ENCODE measurements at places on chromosomes 5 and 9.

DNA sequence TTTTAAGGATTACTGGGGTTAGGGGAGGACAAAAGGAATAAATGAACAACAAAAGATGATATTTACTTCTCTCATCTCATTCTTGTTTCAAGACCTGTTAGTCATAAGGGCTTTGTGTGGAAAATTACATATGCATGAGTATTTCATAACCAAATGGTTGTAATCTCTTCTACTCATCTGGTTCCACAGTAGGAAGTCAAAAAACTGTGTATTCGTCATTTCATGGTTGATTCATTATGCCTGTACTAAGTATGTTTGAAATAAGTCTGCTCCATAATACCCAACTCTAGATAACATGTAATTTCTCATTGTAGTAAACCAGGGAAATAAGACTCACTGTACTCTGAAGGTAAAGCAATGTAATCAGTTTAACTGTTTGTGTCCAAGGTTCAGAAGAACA is 212.9 kb downstream of the ARRDC3 start:
- DNase-seq = no peak

GRCh38 chr5:99441235-99441634 is 512.4 kb upstream of the CHD1 start:
- DNase-seq = no peak

GRCh38 chr9:36961561-36962325 is 72.3 kb downstream of the PAX5 start:
- DNase-seq = no peak

- no peak for DNase-seq
Observed at GRCh38 chr5:103923616-103924168, 361.1 kb upstream of the NUDT12 start.

DNA sequence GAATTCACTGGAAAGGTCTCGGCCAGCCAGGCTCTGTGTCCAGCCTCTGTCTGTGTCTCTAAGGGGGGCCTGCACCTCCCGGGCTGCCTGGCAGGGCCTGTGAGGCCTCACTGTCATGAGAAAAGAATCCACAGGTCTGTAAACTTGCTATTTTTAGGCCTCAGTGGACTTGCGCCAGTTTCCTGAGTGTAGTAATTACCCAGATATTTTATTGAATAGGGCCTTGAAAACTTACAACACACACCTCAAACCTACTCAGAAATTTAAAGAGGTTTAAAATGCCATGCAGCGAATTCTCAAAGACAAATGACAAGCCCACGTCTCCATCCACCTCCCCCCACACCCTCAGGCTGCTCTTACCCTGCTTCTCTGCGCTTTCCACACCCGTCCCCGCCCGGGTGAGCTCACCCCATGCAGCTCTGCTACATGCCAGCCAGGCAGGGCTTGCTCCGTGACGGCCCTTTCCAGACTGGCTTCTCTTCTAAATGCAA is 8.8 kb upstream of the TENT4A start:
- no peak for DNase-seq

DNA sequence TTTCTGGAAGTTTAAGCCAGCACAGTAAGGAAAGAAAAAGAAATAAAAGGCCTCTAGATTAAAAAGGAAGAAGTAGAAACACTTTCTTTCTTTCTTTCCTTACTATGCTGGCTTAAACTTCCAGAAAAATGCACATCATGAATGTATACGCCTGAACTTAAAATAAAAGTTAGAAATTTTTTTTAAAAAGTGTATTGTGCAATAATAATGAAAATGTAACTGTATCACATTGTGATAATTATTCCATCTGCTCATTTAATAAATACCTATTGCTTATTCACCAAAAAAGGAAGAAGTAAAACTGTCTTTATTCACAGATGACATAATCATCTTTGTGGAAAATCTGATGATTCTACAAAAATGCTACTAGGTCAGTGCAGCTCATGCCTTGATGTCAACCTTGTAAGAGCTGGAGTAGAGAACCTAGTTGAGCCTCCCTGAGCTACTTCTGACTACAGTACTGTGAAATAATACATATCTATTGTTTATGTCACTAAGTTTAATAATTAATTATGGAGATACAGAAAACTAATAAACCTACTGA is 49.4 kb downstream of the MCTP1 start:
- DNase-seq = no peak

GRCh38 chr5:4547547-4547946 is 592.6 kb upstream of the ADAMTS16 start:
- DNase-seq = no peak

- DNase-seq = no peak
Observed at GRCh38 chr5:72438141-72438540, 69.1 kb downstream of the ZNF366 start.

DNA sequence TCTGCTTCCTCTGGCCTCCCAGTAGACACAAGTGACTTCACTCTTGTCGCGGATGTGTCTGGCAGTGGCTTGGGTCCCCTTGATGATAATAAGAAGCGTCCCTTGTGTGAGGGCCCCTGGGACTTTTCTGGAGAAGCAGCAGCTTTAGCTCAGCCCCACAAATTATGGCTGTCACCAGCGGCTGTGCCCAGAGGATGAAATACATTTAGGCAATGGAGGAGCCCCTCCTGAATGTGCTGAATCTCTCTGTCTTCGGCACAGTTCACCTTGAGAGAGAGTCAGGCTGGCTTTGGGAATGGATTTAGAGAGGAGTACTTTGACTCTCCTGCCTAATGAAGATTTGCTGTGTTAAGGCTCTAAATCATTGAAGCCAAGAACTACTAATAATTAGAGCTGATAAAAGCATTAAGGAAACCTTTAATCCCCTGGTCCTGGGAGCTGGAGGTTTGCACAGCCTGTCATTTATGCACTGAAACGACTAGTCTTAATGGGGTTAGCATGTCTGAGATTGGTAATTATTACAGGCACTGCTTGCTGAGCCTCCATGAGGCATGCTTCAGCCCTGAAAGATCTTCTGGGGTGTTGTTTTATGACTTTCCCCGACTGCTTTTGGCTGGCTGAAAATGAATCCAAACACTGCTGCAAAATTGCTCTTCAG is 127.0 kb downstream of the TENT4A start:
- DNase-seq = no peak

- peak; percentile 60 for DNase-seq
Observed at GRCh38 chr5:133552925-133553525, 59.3 kb downstream of the FSTL4 start.

- peak; percentile 29 for DNase-seq
Observed at GRCh38 chr9:91949946-91950664, at the start of gene ROR2. Gene ROR2, minus strand, starts transcription at chr9:91950228.

GRCh38 chr5:169157064-169157463 is 143.9 kb downstream of the SLIT3 start:
- DNase-seq = no peak

GRCh38 chr9:93464876-93465275 is 11.5 kb upstream of the FAM120AOS start:
- DNase-seq = peak; percentile 3

DNA sequence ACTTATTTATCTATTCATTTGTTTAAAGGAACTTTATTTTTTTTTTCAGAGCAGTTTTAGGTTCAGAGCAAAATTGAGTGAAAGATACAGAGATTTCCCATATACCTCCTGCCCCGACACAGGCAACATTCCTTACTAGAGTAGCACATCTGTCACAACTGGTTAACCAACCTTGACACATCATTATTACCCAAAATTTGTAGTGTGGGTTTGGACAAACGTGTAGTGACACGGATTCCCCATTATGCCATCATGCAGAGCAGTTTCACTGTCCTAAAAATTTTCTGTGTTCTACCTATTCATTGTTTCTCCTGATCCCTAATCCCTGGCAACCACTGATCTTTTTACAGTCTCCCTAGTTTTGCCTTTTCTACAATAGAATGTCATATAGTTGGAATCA is 57.3 kb upstream of the LHFPL2 start:
- no peak for DNase-seq

- no peak for DNase-seq
Observed at GRCh38 chr9:105502276-105502675, 54.4 kb downstream of the FSD1L start.

DNA sequence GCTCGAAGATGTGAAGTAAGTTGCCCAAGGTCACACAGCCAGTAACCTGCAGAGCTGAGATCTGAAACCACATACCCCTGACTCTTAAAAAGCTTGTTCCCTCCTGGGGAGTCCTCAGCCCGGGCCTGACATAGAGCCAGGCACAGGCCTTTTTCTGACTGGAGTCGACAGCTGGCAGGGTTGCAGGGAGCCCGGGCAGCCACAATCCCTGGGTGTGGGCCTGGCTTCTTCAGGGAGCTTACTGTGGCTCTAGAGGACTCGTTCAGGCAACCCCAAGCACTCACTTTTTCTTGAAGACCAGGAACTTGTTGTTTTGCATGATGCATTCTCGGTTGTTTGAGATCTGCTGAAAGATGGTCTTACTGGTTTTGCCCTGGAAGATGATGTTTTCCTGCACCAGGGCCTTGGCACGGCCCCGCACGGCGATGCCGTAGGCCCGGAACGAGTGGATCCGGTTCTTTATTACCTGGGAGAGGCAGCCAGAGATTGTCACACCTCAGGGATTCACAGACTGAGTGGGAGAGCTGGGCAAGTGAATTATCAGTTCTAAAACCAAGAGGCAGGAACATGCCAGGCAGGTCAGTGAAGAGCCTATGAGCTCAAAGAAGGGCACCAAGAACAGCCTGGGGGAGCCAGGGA is 30.0 kb downstream of the POLR1E start:
- DNase-seq = no peak

DNA sequence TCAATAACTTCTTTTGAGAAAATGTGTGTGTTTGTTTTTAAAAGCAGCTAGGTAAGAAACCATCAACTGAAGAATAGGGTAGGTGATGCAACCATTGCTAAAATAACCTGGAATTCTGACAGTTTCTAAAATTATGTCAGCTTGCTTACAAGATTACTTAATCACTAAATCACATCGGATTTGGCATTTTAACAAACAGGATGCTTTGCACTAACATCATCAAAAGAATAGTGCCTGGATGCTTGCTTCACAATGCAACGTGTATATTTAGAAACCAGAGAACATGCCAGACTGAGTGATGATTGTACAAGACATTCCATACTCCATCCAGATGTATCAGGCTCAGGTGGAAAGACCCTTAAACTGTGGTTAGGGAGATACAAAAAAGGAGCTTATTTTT is 43.9 kb downstream of the PAM start:
- DNase-seq = no peak

- DNase-seq = no peak
Observed at GRCh38 chr9:133951265-133951664, 40.9 kb downstream of the VAV2 start.

DNA sequence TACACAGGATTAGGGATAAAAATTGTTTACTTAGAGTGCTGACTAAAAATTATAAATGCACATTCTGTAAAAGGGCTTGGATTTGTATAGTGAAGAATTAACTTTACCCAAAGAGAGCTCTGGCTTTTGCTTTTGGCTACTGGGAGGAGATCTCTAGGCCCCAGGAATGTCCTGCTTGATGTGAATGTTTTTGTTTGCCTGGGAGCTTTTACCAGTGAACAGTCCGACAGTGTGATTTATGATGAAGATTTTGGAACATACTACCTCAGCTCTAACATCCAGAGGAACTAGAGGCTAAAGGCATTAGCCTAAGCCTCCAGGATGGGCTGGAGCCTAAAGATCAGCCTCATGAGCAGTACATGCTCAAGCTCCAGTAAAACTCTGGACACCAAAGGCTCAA is 103.7 kb upstream of the RFX3 start:
- DNase-seq = no peak

DNA sequence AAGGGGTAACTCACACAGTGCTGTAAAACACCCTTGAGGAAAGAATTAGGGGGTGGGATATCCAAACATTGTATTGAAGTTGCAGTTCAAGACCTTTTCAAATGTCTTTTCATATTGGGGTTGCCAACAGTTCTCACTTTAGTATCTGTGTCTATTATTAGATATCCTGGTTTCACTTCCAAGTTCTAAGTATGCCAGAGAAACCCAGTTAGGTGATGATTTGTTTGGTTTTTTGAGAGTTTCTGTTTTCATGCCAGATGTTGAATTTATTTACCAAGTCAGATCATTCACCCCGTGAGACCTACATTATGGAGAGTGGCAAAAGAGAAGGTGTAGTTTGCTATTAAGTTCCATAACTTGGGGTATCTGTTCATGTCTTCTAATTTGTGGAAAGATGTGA is 64.5 kb downstream of the C9orf152 start:
- DNase-seq = no peak

GRCh38 chr5:151107738-151108520 is 27.1 kb upstream of the TNIP1 start:
- no peak for DNase-seq

DNA sequence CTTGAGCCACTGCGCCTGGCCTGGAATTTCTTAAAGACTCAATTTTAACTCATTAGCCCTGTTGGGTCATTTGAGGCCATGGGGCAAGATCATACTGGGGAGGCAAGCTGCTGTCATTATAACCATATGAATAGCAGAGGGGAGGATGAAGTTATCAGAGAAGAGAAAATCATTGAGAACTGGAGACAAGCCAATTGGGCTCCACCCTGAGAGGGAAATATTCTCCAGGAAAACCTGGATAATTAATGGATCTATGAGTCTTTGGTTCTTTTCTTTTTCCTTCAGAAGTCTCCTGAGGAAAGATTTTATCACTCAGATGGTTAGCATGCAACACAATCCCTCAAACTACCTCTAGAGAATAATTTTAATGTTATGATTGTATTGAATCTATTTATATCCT is 569.6 kb upstream of the TUSC1 start:
- no peak for DNase-seq

DNA sequence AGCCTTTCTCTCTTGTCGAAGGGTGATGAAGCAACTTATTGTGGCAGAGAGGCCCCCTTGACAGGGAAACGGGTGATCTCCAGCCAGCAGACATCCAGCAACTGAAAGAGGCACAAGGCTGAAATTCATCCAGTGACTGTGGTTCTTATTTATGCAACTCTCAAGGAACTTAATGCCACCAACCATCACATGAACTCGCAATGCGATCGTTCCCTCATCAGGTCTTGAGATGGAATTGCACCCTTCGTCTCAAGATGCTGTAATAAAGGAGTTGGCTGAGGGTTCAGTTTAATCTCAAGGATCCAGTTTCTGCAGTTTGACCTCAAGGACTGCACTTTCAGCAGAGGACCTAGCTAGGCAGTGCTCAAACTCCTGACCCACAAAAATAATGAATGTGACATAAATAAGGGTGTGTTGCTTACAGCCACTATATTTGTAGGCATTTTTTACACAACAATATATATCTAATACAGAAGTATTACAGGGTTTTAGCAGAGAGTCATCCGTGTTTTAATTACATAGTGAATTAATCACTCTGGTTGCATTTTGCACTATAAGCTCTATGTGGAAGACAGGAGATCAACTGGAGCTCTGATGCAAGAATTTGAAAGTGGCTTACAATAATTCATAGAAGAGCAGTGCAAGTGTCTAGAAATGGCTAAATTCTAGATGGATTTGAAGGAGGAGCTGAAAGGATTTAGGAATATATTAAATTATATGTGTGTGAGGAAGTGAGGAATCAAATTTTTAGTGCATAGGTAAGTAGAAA is 957.8 kb upstream of the CTNND2 start:
- no peak for DNase-seq

GRCh38 chr9:78031444-78031892 is at the start of gene GNAQ:
Gene GNAQ, minus strand, starts transcription at chr9:78031811. Its CDS starts 576 bp downstream, at chr9:78031235.
- DNase-seq = peak; percentile 29

DNA sequence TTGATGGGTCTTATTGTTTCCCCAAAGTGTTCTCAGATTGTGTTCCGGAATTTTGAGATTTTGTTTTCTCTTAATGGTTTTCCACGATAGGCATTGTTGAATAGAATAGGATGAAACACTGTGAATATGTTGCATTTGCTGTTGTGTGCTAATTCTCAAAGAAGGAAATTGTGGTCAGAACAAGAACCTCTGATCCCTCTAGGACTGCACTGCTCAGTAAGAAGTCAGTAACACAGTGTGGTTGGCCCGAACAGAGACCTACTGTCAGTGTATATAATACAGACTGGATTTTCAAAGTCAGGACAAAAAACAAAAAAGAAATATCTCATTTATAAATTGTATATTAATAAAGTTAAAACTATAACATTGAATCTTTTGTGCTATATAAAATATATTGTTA is 494.8 kb downstream of the MAT2B start:
- DNase-seq = no peak
